ENCODE measurements at places on chromosomes 3 and 15.

DNA sequence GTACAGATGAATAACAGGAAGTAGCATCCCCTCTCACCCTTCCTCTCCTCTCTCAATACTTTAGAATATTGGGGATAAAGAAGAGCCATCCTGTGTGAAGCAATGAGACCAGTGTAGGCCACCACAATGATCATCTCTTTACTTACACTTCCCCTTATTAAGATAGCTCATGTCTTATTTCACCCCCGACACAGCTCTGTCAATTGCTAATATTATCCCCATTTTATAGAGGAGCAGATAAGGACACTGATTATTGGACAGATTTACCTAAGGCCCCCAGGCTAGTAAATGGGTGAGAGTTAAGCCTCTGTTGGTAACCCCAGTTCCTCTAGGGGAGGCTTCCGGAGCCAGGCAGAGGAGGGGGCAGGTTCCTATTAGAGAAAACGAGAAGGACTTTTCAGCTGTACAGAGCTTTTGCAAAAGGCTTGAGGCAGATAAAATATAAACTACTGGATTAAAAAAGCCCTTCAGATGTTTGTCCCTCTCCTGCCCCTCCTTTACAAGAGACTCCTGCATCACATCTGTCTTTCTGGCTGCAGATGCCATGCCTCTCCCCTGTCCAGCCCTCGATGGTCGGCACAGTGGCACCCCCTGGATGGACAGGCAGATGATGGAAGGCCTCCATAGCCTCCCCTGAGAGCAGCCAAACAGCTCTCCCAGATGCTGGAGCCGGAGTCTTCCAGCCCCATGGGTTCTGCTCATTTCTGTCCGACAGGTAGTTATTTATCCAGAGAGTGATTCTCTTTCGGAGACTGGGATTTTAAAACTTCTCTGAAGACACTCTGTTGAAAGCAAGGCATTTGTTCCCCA lies 49.4 kb upstream of the LCTL start:
- DNase-seq, result no peak

DNA sequence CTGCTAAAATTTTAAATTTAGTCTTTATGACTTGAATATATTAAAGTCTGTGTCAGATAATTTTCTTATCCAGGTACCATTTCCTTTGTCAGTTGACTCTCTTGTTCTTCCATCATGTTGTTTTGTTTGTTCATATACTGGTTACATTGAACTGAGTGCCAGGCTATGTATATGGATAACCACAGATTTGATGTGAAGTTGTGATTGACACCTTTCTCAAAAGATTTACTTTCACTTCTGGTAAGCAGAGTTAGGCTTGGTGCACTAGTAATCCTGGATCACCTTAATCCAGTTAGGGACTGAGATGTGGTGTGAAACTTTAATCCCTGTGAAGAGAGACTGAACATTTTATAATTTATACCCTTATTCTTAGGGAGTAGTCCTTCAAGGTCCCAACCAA lies 99.4 kb downstream of the ADAM10 start:
- DNase-seq, result no peak

- no peak for DNase-seq
Observed at GRCh38 chr15:62997441-62997840, 45.1 kb upstream of the TPM1 start.

DNA sequence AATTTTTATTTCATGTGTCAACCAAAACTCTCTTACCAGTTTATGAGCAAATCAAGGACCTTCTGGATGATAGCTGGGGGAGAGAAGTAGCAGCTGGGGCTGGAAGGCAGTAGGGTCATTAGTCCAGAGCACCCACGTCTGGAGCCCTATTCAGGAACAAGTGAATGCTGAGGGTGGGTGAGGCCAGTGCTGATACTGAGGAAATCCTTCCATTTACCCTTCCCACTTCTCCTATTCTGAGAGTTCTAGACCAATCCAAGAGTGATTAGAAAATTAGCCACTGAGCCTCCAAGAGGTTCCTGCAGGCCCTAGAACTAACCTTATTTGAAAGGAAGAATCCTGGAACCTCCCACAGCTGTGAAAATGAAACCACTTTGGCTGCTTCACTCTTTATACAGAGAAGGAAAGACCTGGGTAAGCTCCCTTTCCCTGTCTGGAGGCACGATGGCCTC lies 46.2 kb upstream of the VILL start:
- DNase-seq, result no peak

- DNase-seq, result no peak
Observed at GRCh38 chr15:31867536-31868442, 162.5 kb upstream of the CHRNA7 start.

GRCh38 chr3:46857485-46858341 lies 5.5 kb downstream of the MYL3 start:
- no peak for DNase-seq

- peak; percentile 46 for DNase-seq
Observed at GRCh38 chr3:104598848-104599511, 767.7 kb upstream of the ALCAM start.

DNA sequence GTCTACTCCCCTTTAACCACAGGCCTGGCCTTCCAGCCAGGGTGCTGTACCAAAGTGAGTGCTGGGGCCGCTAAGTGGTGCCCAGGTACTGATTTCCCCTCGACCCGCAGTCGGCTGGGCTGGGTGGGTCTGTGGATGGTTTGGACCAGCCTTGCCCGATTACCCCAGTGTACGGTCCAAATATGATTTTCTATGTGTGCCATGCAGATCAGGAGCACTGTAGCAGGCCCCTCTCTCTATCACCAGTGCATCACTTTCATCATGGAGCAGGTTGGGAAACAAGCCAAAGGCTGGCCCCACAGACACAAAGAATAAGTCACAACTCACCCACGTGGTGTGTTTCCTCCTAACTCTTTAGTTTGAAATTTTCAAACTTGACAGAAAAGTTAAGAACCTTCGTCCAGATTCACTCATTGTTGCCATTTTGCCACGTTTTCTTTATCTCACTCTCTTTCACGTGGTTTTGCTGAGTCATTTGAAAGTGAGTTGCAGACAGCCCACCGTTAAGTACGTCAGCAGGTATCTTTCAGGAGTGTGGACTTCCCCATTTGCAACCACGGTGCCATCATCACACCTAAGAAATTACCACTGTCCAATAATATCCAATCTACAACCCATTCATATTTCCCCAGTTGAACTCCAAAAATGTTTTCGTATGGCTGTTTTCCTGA lies 37.0 kb downstream of the ZNF710 start:
- DNase-seq, result no peak

- peak; percentile 68 for DNase-seq
Observed at GRCh38 chr3:197023241-197023997, 6.2 kb downstream of the MELTF start.

GRCh38 chr3:161171639-161172552 lies 49.2 kb upstream of the NMD3 start:
- no peak for DNase-seq

DNA sequence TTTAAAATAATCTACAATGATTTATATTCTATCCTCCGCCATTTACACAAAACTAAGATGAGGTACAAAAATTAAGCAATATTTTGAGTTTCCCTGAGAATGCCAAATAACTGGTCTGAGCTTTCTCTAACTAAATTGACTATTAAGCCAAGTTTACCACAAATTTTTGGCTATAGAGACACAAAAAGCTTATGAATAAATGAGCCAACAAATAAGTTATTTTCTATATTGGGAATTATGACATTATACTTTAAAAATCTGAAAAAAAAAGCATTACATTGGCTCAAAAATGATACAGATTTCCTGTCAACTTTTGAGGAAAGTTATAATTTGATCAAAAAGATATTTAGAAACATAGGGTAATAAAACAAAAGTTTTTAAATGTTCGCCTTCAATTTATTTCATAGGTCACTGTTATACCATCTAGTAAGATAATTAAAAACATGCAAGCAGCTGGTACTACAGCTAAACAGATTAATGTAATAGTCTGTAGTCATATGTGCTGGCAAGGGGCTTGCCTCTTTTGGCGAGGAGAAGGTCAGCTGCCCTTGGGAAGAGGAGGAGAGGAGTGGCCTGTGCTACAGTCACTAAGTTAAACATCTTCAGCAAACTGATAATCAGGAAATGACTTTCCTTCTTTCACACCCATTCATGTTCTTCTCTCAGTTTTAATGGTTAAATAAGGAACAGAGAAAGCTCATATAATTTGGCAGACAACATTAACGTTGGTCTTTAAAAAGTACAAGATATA lies 318.5 kb downstream of the TBC1D5 start:
- DNase-seq, result peak; percentile 10

- no peak for DNase-seq
Observed at GRCh38 chr3:115448851-115449250, 174.5 kb upstream of the GAP43 start.

- DNase-seq, result peak; percentile 38
Observed at GRCh38 chr15:80849308-80849707, 70.1 kb downstream of the CEMIP start.

DNA sequence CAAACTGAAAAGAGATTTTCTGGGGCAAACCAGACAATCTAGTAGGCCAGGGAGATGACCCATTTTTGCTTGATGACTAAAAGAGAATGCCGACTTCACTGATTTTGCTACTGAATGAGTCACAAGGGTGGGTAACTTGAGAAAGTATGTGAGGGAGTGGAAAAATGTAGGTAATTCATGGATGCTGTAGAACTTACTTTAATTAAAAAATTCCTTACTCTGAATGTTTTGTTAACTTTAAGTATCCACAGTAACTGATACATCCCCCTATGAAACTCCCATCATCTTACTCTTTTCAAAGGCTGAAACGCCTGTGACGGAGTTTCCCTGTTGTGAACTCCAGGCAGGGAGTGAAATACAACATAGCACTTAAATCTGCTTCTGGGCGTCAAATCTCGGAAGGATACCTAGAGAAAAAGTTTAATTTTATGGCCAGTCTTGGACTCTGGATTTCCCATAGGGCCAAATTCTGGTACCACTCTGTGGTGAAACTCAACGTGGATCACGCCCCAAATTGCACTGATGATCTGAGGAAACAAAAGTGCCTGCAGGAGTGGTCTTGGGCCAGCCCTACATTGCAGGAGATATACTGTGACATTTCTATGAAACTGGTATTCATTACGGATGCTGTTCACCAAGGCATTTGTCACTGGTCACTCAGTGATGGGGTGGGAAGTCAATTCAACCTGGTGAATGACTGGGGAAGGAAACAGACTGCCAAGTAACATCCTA lies 24.0 kb downstream of the GOLIM4 start:
- DNase-seq, result no peak

GRCh38 chr3:196048922-196049598 lies 32.8 kb downstream of the TFRC start:
- no peak for DNase-seq

Measured in NCI-H2029 (cell line).